AG09309 (cell line): ENCODE measurements at places on chromosomes 13 and 19.

- DNase-seq, result no peak
Observed at GRCh38 chr13:93289053-93289452, 62.4 kb downstream of the GPC6 start.

GRCh38 chr13:43569658-43570057 lies 217.1 kb downstream of the ENOX1 start:
- DNase-seq, result no peak

GRCh38 chr19:3481241-3482090 lies 1.1 kb upstream of the SMIM24 start:
- DNase-seq, result no peak

DNA sequence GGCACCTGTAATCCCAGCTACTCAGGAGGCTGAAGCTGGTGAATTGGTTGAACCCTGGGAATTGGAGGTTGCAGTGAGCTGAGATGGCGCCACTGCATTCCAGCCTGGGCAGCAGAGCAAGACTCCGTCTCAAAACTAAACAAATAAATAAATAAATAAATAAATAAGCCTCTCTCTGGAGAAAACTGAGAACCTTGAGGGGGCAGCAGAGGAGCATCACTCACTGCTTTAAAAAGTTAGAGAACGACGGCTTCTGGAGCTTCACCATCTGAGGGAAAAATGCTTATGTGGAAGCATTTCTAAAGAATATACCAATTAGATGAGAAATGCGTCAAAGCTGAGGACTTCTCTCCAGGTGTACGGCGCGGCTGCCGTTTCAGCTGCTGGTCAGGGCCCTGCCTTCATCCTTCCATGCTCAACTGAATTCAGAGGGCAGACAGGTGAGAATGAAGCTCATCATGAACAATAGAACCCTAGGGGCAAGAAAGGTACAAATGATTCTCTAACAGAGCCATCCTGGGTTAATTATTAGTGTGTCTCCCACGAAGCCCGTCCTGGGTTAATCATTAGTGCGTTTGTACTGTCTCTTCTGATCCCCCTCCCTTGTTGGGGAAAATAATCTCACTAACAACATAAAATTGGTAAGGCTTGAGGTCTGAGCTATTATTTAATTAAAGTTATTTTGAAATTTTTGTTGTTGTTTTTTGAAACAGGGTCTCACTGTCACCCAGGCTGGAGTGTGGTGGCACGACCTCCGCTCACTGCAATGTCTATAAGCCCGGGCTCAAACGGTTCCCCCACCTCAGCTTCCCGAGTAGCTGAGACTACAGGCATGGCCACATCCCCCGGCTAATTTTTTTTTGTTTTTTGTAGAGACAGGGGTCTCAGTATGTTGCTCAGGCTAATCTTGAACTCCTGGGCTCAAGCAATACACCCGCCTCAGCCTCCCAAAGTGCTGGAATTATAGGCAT lies 80.1 kb downstream of the IPO5 start:
- DNase-seq, result peak; percentile 46

GRCh38 chr13:81929988-81930387 lies 1589.1 kb upstream of the SPRY2 start:
- DNase-seq, result no peak

GRCh38 chr13:33874871-33875270 lies 56.9 kb downstream of the RFC3 start:
- no peak for DNase-seq

GRCh38 chr19:38266981-38267597 lies 2.7 kb downstream of the SPINT2 start:
- DNase-seq, result no peak

GRCh38 chr19:49212016-49212701 lies 54.6 kb downstream of the TRPM4 start:
- DNase-seq, result no peak

GRCh38 chr13:27820524-27821482 lies 28.5 kb downstream of the GSX1 start:
- DNase-seq, result no peak

GRCh38 chr13:54029226-54029625 lies 1000.6 kb downstream of the OLFM4 start:
- DNase-seq, result no peak

DNA sequence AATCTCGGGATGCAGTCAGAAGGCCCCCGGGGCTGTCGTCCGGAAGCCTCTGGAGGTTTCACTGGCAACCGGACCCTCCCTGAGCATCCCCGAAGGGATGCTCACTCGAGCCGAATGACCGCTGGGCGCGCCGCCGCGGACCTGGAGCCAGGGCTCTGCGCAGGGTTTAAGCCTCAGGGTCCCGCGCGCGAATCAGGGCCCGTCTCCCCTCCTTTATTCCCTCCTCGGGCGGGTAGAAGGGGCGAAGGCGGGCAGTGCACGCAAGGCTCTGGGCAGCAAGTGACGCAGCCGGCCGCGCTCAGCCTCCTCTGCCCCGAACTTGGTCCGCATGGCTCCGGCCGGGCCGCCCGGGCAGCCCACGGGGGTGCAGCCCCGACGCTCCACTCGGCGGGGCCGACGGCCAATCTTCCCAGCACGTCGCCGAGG lies 572 bp downstream of the SHISA2 start:
- DNase-seq, result no peak
